ENCODE measurements at places on chromosomes 6 and 20.
A peak's percentile ranks its signal among the peaks of the same experiment; 100 is the strongest.

GRCh38 chr6:55868771-55869479, 6.5 kb downstream of the BMP5 start:
- H3K27me3 ChIP-seq: no peaks in the 10 kb centered on the region
- no peak overlapping the region for H3K4me3 ChIP-seq
- no peaks in the 10 kb centered on the region for H3K36me3 ChIP-seq

DNA sequence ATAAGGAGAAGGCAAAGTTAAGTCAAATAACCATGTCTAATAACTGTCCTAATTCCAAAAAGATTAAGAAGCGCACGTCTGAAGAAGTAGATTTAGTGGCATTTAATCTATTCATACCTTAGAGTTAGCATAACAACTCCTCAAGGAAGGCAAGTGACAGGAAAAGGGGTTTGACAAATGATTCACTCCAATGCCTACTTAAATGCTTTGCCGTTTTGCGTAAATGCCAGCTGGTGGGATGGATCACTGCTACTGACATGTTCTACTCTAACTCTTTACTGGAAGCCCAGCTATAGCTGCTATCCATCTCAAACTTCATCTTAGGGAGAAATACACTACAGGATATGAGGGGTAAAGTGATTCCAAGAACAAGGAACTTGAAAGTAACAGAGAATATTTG, 347.3 kb upstream of the RUNX2 start:
- no peak overlapping the region for H3K27ac ChIP-seq
- no peak overlapping the region for H3K4me3 ChIP-seq
- DNase-seq: no peak
- no peaks in the 10 kb centered on the region for H3K27me3 ChIP-seq
- no peaks in the 10 kb centered on the region for H3K4me1 ChIP-seq
- no peaks in the 10 kb centered on the region for H3K36me3 ChIP-seq

GRCh38 chr6:38215651-38216311, 396.3 kb downstream of the ZFAND3 start:
- H3K36me3 ChIP-seq: no peaks in the 10 kb centered on the region
- no peaks in the 10 kb centered on the region for H3K4me1 ChIP-seq
- no peak overlapping the region for H3K4me3 ChIP-seq
- no peaks in the 10 kb centered on the region for H3K27me3 ChIP-seq

DNA sequence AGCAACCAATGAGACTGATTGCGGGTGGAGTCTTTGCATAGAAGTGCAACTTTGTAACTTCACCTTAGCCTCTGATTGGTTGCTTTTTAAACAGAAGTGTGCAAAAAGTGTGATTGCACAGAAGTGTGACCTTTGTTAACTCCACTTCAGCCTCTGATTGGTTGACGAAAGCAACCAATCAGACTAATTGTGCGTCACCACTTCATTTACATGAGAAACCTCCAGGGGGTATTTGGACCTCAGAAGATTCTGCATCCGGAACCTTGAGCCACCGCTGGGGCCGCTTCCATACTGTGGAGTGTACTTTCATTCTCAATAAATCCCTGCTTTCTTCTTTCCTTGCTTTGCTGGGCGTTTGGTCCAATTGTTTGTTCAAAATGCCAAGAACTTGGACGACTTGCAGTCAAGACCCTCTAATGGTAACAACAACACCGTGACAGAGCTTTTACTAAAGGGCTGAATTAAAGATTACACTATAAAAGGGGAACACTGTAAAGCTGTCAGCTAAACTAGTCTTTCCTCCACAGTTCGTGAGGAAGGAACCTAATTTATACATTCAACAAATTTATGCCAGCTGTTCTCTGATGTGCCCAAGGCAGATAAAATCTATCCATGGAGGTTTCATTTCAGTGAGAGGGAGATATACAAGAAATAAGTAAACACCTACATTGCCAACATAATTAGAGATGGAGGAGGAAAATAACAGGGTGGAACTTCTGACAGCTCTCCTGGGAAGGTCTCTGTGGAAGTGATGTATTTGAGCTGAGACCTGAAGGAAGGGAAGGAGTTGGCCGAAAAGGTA, 1.4 kb upstream of the HECA start:
- H3K27me3 ChIP-seq: no peaks in the 10 kb centered on the region
- H3K4me3 ChIP-seq: no peak overlapping the region
- H3K27ac ChIP-seq: no peak overlapping the region
- DNase-seq: no peak

- peaks cover 77% of the 10 kb centered on the region for H3K36me3 ChIP-seq
- H3K27me3 ChIP-seq: no peaks in the 10 kb centered on the region
- no peak for DNase-seq
- H3K27ac ChIP-seq: no peak overlapping the region
- H3K4me1 ChIP-seq: no peaks in the 10 kb centered on the region
- no peak overlapping the region for H3K4me3 ChIP-seq
Observed at GRCh38 chr6:53513056-53513455, 31.8 kb downstream of the GCLC start.

DNA sequence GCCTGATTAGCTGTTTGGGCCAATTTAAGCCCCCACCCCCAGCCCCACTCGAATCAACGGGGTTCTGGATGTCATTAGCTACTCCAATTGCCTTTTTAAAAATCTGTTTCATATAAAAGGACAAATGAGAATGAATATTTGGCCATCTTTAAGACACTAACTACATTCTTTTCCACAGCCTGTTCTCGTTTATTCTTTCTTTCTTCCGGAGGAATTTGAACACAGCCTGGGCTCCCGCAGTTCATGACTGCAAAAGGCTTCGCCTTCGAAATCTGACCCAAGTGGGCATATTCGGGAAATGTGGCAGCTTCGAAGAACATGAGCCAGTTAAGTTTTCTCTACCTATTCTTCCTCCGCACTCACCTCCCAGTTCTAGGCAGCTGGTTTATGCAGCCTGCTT, 49.4 kb upstream of the NFATC2 start:
- no peaks in the 10 kb centered on the region for H3K36me3 ChIP-seq
- no peak for DNase-seq

DNA sequence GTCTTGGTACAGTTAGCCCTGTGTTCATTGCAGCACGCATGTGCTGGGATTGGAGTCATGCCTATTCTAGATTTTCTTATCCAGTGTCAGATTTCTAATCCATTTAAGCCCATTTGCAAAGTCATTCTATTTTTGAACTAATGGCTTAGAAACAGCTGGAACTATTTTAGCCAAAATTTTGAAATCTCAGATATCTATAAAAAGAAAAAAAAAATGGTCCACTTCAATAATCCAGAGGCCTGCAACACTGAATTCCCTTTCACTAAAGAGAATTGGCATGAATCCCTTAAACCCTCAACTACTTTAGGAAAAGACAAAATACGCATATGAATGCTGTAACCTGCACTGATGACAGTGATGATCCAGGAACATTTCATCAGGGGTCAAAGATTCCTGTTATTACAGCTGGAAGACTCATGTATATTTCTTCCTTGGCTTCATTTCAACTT, 1.5 kb downstream of the COL21A1 start:
- DNase-seq: no peak
- peak overlapping the region; percentile 83 for H3K4me3 ChIP-seq
- H3K27ac ChIP-seq: no peak overlapping the region
- H3K36me3 ChIP-seq: no peaks in the 10 kb centered on the region
- H3K27me3 ChIP-seq: peaks cover 12% of the 10 kb centered on the region
- H3K4me1 ChIP-seq: no peaks in the 10 kb centered on the region

GRCh38 chr6:141105481-141105880, 1027.2 kb upstream of the GJE1 start:
- no peaks in the 10 kb centered on the region for H3K27me3 ChIP-seq
- H3K36me3 ChIP-seq: no peaks in the 10 kb centered on the region
- H3K4me1 ChIP-seq: no peaks in the 10 kb centered on the region

GRCh38 chr6:135274561-135275293, 93.6 kb downstream of the MYB start:
- H3K27me3 ChIP-seq: no peaks in the 10 kb centered on the region
- H3K4me1 ChIP-seq: peaks cover 8% of the 10 kb centered on the region
- no peak overlapping the region for H3K27ac ChIP-seq
- no peaks in the 10 kb centered on the region for H3K36me3 ChIP-seq
- DNase-seq: no peak

DNA sequence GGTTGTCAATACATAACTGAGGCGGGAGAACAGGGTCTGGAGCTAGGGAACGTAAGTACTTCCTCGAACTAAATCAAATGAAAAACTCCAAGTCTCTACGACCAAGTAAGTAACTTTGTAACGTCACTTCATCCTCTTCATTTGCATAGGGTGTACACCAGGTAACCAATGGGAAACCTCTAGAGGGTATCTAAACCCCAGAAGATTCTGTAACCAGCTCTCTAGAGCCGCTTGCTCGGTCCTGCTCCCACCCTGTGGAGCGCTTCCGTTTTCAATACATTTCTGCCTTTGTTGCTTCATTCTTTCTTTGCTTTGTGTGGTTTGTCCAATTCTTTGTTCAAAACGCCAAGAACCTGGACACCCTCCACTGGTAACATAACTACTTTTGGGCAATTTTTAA, 133.5 kb upstream of the TMEM170B start:
- no peaks in the 10 kb centered on the region for H3K36me3 ChIP-seq
- H3K4me3 ChIP-seq: no peak overlapping the region
- no peak for DNase-seq
- no peak overlapping the region for H3K27ac ChIP-seq
- H3K27me3 ChIP-seq: no peaks in the 10 kb centered on the region

DNA sequence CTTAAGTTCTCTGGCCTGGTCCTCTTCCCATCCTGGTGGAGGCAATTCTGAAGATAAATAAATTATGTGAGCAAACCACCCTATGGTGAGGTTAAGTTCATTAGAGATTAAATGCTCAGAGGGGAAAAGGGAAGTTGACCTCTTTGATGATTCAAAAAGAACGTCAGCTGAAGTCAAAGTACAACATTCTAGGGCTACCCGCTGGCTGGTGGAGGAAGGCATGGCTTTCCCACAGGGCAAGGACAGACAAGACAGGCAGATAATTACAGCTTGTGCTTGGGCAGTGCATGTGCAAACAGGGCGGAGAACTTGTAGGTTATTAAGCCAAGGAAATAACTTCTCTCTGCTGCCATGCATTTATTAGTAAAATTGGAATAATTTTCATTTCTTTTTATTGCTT, 91.0 kb upstream of the SLC24A3 start:
- H3K27me3 ChIP-seq: no peaks in the 10 kb centered on the region
- H3K36me3 ChIP-seq: no peaks in the 10 kb centered on the region
- H3K4me3 ChIP-seq: no peak overlapping the region

GRCh38 chr6:11380969-11381744, 148.7 kb upstream of the NEDD9 start:
- H3K4me3 ChIP-seq: no peak overlapping the region
- no peaks in the 10 kb centered on the region for H3K27me3 ChIP-seq
- DNase-seq: peak; percentile 80
- H3K27ac ChIP-seq: no peak overlapping the region
- H3K36me3 ChIP-seq: no peaks in the 10 kb centered on the region
